Stimulated activated CD4-positive, alpha-beta T cell treated with anti-CD3 and anti-CD28 coated beads, Interleukin-1b, Interleukin-23, amount 100 ng/mL, for 1 hour (primary cell): ENCODE measurements at places on chromosomes 5 and 9.
A peak's percentile ranks its signal among the peaks of the same experiment; 100 is the strongest.

- no peak for DNase-seq
Measured at GRCh38 chr9:69412741-69413150, 87.7 kb downstream of the ENTREP1 start.

DNA sequence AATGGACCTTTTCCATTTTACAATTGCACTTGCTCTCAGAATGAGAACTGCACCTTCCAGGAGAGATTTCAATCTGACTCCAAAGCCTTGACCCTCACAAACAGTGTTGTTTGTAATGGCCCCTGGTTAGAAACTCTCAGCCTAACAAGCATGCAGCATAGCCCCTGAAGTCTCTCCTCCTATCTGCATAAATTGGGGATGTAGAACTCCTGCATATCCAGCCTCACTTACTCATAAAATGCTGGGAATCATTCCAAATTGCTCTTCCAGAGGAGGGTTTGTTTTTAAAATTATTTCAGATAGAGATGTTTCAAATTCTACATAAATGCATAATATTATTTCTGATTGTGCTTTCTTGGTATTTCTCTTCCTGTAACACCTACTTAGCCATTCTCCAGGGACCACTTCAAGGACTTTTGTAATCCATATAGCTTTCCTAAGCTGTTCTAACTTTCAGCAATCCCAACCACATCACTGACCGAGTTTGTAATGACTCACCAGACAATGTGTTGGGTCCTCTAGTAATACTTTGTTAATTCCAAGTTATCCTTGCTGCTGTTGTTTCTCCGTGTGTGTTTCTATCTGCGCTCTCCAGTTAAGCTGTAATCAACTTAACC is 143.8 kb upstream of the CCDC152 start:
- DNase-seq, result no peak

GRCh38 chr5:172123269-172123692 is 64.7 kb downstream of the STK10 start:
- DNase-seq, result no peak

- DNase-seq, result no peak
Measured at GRCh38 chr5:4204276-4205141, 608.9 kb downstream of the IRX1 start.

DNA sequence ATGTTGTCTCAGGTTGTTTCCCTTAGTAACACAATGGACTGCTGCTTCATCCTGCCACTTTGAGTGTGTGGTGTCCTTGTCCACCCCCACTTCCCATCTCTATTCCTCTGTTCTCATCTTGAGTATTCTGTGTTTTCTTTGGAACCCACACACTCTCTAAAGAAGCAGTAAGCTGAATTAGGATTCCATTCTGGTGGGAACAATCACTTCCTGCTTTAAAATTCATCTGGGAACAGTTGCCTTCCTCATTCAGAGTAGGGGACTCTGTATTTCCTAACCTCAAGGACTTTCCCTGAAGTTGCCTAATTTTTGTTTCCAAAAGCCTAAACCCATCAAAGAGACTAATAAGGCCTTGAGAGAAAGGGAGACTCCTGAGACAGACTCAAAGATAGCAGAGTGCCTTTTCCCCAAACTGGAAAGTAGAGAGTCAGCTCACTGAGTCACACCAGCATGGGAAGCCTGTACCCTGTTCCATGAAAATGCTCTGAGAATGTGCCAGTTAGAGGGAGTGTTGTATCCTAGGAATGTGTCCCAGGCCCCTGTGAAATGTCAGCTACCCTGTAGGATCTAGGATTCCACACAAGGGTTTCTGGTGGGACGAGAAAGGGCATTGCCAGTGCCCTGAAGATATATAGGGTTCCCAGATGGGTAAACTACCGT is 63.6 kb downstream of the CCDC192 start:
- no peak for DNase-seq

GRCh38 chr9:75914883-75915452 is 24.5 kb downstream of the PCSK5 start:
- no peak for DNase-seq

GRCh38 chr5:15992918-15993317 is 186.7 kb downstream of the MARCHF11 start:
- DNase-seq, result no peak

- no peak for DNase-seq
Measured at GRCh38 chr9:15238646-15239045, 68.4 kb downstream of the TTC39B start.

GRCh38 chr5:102764381-102765004 is 9.4 kb downstream of the PAM start:
- DNase-seq, result no peak

- DNase-seq, result no peak
Measured at GRCh38 chr9:137959641-137960411, 82.2 kb downstream of the CACNA1B start.

- DNase-seq, result no peak
Measured at GRCh38 chr9:32360983-32361673, 23.3 kb upstream of the ACO1 start.

DNA sequence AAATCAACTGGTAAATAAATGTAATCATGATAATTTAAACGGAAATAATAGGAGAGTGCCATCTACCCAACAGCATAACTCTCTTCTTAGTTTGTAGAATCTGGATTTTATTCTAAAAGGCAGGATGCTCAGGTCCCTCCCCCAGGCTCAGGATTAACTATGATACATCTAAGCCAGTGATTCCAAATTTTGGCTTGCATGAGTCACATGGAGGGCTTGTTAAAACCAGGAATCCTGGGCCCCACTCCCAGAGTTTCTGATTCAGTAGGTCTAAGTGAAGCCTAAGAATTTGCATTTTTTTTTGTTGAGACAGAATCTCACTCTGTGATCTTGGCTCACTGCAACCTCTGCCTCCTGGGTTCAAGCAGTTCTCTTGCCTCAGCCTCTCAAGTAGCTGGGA is 62.3 kb upstream of the ZFR start:
- DNase-seq, result no peak

GRCh38 chr9:112552229-112553056 is 65.8 kb downstream of the KIAA1958 start:
- no peak for DNase-seq

DNA sequence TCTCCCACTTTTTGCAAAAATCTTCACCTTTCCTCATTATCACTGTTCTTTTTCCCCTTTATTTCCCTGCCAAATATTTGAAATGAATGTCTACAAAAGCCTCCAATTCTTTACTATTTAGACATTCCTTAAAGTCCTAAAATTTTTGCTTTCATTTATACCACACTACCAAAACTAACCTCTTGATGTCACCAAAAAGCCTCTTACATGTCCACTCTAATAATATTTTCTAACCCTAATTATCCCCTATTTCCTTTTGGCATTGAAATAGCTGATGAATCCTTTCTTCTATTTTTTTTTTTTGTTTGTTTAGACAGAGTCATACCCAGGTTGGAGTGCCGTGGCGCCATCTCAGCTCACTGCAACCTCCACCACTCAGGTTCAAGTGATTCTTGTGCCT is 32.3 kb upstream of the NRG2 start:
- no peak for DNase-seq

DNA sequence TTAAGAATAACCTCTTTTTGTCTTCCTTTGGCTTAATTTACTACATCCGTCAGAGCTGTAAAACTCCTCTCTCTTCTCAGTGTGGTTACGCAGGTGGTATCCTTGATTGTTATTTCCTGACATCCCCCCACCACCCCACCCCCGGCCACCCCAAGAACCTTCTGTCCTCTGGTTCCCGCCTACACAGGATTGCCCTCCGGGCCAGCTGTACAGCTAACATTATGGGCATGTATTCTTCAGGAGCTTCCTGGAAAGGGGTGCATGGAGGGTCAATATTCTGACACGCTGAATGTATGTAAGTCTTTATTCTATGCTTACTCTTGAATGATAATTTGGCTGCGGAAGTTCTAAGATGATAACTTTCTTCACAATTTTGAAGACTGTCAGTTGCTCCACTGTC is 13.0 kb upstream of the ANP32B start:
- DNase-seq, result no peak

- no peak for DNase-seq
Measured at GRCh38 chr9:123453831-123454321, 97.9 kb downstream of the CRB2 start.

- no peak for DNase-seq
Measured at GRCh38 chr5:109996246-109996645, 306.5 kb downstream of the MAN2A1 start.

- no peak for DNase-seq
Measured at GRCh38 chr9:95512709-95513095, 4.1 kb downstream of the PTCH1 start.

DNA sequence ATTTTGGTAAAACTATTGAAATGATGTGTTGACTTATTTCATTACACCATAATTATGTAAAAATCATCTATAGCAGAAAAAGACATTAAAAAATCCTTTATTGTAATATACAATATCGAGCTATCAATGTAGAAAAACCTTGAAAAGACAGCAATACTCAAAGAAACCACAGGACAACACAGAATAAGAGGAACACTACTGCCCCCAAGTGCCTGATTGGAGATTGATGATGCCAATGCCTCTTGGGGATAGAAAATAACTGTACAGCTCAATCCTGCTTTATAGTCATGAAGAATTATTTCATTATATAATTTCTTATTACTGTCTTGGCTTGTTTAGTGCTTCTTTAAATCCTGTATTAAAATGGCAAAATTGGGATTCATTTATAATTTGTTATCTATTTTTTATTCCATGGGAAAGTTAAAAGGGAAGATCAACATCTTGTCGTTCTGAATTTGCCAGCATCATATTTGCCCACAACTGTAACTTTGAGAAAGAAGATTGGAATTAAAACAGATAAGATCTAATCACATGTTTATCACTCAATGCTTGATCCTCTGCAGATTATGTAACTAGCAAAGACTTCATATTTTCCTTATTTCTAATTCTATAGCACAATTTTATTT is 337.5 kb downstream of the CDH9 start:
- DNase-seq, result no peak

GRCh38 chr5:175922192-175922885 is 45.8 kb downstream of the THOC3 start:
- DNase-seq, result no peak

- DNase-seq, result no peak
Measured at GRCh38 chr5:42555797-42556196, 132.6 kb downstream of the GHR start.

GRCh38 chr9:126658201-126658825 is 44.6 kb downstream of the LMX1B start:
- DNase-seq, result no peak

DNA sequence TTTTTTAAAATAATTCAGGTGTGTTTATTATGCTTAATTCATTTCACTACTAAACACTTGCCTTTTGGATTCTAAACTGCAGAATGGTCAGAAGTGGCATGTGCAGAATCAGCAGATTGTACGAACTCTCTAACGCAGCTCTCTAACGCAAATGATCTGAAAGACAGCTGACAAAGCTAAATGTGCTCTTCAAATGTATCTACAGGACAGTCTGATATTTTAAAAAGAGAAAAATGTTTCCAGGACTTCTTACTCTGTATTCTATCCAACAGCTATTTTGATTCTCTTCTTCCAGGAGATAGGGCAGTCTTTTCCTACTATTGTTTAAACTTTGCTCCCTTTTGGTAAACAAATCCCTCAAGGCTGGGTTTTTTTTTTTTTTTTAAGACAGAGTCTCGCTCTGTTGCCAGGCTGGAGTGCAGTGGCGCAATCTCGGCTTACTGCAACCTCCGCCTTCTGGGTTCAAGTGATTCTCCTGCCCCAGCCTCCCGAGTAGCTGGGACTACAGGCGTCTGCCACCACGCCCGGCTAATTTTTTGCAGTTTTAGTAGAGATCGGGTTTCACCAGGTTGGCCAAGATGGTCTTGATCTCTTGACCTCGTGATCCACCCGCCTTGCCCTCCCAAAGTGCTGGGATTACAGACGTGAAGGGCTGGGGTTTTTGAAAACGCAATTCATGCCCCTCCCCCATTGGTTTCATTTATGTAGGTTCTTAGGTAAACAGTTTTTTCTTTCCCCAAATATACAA is 1.2 kb downstream of the NMRK1 start:
- DNase-seq, result no peak

- no peak for DNase-seq
Measured at GRCh38 chr5:84436866-84437265, 52.2 kb upstream of the EDIL3 start.

DNA sequence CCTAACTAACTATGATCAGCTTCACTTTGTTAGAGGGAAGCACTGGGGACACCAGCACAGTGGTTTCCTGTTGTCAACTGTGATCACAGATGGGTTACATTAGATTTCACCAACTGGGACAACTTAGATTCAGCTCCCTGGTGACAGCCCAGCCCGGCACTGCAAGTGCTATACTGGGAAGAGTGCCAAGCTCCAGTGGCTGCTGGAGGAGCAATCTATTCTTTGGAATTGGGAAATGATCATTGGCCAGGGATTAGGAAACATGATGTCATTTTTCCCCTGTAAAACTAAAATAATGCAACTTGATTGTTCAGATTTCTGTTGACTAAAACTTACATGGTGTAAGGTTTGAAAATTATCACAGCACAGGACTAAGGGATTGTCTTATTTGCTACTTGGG is 33.2 kb downstream of the PTGR1 start:
- no peak for DNase-seq

- DNase-seq, result no peak
Measured at GRCh38 chr9:17580119-17580518, 1.3 kb downstream of the SH3GL2 start.

DNA sequence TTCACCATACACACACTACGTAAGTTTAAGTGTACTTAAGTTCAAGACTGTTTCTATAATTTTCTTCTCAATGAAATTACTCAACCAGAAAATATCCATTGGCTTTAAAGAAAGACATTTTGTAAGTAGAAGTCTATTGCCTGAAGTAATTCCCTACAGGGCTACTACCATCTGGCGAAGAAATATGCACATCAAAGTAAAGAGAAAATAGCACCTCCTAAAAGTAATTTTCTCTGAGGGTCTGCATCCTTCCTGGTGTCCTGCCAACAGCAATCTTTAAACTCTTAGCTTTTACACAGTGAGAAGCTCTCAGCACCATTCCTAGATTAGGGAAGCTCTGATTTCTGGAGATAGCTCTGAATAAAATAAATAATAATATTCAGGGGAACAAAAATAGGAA is 498.5 kb upstream of the TYRP1 start:
- DNase-seq, result no peak

- no peak for DNase-seq
Measured at GRCh38 chr9:91771027-91771426, 179.0 kb downstream of the ROR2 start.

- DNase-seq, result no peak
Measured at GRCh38 chr9:113599646-113600022, 136.1 kb downstream of the RGS3 start.

GRCh38 chr9:128863647-128864046 is 18.1 kb downstream of the KYAT1 start:
- DNase-seq, result peak; percentile 88
